Astrocyte (in vitro differentiated cells and primary cell): ENCODE measurements at places on chromosomes 6 and 20. TPM values are rescaled to one million over a fixed set of nuclear protein-coding genes. Genes with fewer than 3 reads are reported as not detected.

The DEFB116 gene
- total RNA-seq = not detected in 2 replicates

The LAMA2 gene
- 1.7 and 1.8 TPM in 2 replicates for total RNA-seq

The MUCL3 gene
- not detected in 2 replicates for total RNA-seq

The FAM83C gene
- not detected in 2 replicates for total RNA-seq

The KIF25 gene
- total RNA-seq = not detected in 2 replicates
